OCI-M1 (cell line): ENCODE measurements at places on chromosomes 1 and 21.
A peak's percentile ranks its signal among the peaks of the same experiment; 100 is the strongest.

- no peak for DNase-seq
Observed at GRCh38 chr1:11521582-11522399, 42.8 kb downstream of the DISP3 start.

GRCh38 chr1:54310439-54311328 lies 95.5 kb downstream of the SSBP3 start:
- peak; percentile 58 for DNase-seq

- peak; percentile 64 for DNase-seq
Observed at GRCh38 chr1:230977761-230978490, 735 bp downstream of the TTC13 start.

- DNase-seq, result no peak
Observed at GRCh38 chr21:38396325-38396724, 102.0 kb downstream of the ERG start.

- no peak for DNase-seq
Observed at GRCh38 chr1:33329600-33330305, 8.9 kb upstream of the A3GALT2 start.

- no peak for DNase-seq
Observed at GRCh38 chr1:6869545-6869944, 84.3 kb downstream of the CAMTA1 start.

DNA sequence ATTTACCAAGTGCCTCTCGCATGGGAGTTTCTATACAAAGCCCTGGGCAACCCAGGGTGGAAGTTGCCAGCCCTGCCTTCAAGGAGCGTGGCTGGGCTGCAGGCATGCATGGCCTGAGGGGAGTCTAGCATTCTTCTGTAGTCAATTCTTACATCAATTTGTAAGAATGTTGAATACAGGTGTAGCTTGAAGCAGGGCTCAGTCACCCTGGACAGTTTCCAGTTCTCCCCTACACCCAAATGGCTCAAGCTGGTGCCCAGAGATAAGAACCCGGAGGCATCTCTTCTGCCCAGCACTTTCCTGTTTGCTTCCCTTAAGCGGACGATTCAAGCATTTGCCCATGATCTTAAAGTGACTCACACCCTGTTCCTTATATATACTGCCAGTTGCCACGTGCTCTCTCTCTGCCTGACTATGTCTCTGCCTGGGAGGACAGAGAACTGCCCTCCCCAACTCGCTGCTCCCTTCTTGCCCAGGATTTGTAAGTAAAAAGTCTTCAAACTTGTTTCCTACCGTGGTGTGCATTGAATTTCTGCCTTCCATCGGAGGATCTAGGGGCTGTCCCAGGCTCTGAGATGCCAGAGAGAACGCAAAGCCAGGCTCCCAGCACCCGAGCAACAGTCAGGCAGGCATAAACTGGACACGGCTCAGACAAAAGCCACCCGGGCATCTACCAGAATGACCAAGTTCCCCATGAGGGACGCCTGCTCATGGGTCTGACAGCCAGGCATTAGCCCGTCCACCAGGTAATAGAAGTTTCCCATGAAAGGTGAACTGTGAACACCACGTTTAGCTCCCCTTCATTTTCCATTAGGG lies 50.9 kb upstream of the AJAP1 start:
- DNase-seq, result peak; percentile 40

DNA sequence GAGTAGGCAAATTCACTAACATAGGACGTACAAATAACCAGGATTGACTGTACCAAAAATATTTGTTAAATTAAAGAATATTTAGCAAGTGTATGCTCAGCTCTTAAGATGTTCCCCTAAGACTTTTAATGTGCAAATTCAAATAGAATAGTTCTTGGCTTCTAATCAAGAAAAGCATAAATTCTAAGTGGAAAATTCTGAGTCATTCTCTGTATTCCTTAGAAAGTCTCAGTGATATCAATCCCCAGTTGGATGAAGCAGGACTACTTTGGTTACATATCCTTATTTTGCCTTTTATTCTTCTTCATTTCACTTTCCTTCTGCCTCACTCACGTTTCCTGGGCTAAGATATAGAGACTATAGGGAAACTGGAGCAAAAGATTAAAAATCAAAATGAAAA lies 130.2 kb downstream of the IFI44 start:
- DNase-seq, result no peak

DNA sequence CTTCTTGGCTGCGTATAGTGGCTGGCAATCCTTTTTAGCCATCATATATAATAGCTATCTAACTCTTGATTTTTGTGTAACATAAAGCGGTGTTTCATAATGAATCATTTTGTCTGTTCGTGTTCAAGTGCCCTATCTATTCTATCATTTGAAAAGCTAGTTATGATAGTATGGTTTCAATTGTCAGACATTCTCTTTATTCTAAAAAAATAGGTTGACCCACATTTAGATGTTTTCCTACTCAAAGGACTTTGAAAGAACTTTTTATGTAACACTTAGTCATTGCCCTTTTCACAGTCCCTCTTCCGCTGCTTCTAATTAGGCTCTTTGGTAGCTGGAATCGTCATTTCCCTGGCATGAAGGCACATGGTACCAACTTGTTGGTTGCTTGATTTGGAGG lies 272.2 kb upstream of the B3GALT2 start:
- DNase-seq, result no peak

- DNase-seq, result no peak
Observed at GRCh38 chr1:175797576-175797975, 54.2 kb upstream of the TNR start.

- DNase-seq, result no peak
Observed at GRCh38 chr1:201317551-201317950, 34.2 kb downstream of the PKP1 start.

- peak; percentile 47 for DNase-seq
Observed at GRCh38 chr1:209150114-209150513, 433.4 kb upstream of the CAMK1G start.

- no peak for DNase-seq
Observed at GRCh38 chr1:226428791-226429461, 21.0 kb upstream of the PARP1 start.

GRCh38 chr1:13730291-13730690 lies 30.3 kb downstream of the PRDM2 start:
- DNase-seq, result no peak

GRCh38 chr1:220682901-220683576 lies 7.1 kb upstream of the C1orf115 start:
- DNase-seq, result no peak

- DNase-seq, result no peak
Observed at GRCh38 chr21:31753949-31754707, 22.2 kb upstream of the SCAF4 start.

GRCh38 chr1:6294890-6295556 lies 34.1 kb upstream of the GPR153 start:
- no peak for DNase-seq

- DNase-seq, result no peak
Observed at GRCh38 chr1:151043163-151043562, 4.4 kb upstream of the C1orf56 start.

GRCh38 chr1:89502042-89502441 lies 22.6 kb upstream of the LRRC8B start:
- DNase-seq, result no peak

GRCh38 chr21:45410865-45411809 lies 6.2 kb downstream of the COL18A1 start:
- peak; percentile 99 for DNase-seq

GRCh38 chr1:65054481-65054880 lies 88.1 kb upstream of the JAK1 start:
- DNase-seq, result no peak

GRCh38 chr1:67773462-67773861 lies 59.8 kb downstream of the GNG12 start:
- DNase-seq, result peak; percentile 11

GRCh38 chr1:152505083-152505482 lies 5.5 kb upstream of the LCE5A start:
- no peak for DNase-seq

GRCh38 chr1:64983110-64983509 lies 16.8 kb upstream of the JAK1 start:
- DNase-seq, result no peak

- no peak for DNase-seq
Observed at GRCh38 chr1:226220473-226221189, 2.8 kb upstream of the MIXL1 start.

GRCh38 chr1:93518516-93518915 lies 70.6 kb downstream of the FNBP1L start:
- DNase-seq, result peak; percentile 22

DNA sequence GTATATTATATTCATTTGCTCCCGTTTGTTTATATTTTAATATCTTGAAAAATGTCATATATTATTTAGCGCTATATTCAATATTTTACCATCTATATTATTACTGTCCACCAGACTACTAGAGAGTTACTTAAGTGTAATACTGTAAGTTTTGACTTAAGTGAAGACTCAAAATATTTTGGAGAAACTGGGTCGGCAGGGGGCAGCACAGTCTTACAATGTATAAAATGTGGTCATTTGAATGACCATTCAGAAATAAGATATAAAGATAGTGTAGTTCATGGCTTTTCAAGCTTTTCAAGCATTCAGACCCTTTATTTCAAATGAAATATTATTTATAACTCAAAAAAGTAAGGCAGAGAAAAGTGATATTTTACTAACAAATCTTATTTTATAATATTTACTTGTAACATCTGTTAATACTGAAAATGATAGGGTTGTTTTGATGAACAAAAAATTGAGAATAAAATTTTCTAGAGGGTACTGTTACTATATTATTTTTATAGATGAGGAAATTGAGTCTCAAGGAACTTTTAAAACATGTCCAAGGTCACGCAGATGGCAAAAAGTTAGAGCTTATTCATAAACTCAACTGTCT lies 89.0 kb upstream of the SERTAD4 start:
- DNase-seq, result peak; percentile 88

GRCh38 chr1:54796902-54797301 lies 4.2 kb downstream of the TTC22 start:
- no peak for DNase-seq

- no peak for DNase-seq
Observed at GRCh38 chr1:84350104-84350503, 48.2 kb upstream of the DNASE2B start.

- no peak for DNase-seq
Observed at GRCh38 chr1:158810311-158810710, 20.8 kb upstream of the MNDA start.

GRCh38 chr1:167328306-167328815 lies 107.7 kb downstream of the POU2F1 start:
- no peak for DNase-seq

DNA sequence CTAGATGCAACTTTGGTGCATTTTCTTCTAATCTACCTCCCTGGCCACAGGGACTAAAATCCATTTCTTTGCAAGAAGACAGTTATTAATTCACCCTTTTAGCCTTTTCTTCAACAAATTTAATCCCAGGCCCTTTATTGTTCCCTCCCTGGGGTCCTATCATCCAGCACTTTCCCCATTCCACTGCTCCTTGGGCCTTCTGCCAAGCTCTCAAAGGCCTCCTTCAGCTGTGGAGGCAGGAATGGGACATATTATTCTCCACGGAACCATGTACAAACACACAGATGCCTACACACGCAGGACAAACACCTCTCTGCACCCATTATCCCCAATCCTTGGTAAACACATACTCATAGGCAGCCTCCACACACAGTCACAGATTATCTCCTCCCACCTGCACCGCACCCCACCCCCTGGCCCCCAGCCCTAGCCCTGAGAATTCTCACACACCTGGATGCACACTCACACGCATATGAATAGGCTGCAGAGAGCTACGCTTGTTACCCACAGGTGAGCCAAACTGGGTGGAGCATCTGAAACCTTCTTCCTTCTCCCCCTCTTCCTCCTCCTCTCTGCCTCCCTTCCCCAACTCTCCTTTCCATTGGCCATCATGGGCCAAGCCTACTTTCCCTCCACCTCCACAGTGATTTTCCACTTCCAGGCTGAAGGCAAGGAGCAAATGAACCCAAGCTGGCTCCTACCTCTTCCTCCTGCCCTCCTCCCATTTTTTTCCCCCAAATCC lies 11.7 kb downstream of the TAGLN2 start:
- no peak for DNase-seq

GRCh38 chr1:81406292-81406999 lies 394.3 kb upstream of the ADGRL2 start:
- no peak for DNase-seq

DNA sequence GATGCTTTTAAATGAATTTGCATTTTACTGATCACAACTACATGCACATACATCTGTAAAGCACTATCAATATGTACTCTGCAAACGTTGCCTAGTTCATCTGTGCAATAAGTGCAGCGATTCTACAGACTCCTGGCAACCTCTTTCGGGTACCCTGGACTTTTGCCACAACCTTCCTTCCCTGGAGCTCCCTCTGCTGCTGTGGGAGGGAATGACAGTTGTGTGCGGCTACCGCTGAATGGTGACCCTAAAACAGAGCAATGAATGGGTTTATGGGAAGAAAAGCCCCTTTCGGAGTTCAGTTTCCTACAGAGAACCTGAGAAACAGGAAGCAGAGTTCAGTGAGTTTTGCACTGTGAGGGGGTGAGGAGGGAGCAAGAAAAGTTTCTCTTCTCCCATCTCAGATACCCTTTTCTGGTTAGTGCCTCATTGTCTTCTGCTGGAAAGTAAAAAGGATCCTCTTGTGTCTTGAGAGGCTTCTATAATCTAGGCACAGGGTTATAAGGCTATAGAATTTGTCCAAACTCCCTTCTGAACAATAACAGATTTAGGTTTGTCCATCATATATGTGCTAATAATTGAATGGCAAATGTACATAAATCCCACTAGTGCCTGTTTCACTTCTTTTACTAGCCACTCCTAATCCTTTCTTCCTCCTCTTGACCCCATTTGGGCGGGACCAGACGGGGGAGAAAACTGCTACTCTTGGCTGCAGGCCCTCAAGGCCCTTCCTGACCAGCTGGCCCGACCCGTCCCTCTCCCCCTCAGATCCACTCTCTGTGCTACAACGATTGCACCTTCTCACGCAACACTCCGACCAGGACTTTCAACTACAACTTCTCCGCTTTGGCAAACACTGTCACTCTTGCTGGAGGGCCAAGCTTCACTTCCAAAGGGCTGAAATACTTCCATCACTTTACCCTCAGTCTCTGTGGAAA lies 19.8 kb upstream of the SARS1 start:
- peak; percentile 81 for DNase-seq

DNA sequence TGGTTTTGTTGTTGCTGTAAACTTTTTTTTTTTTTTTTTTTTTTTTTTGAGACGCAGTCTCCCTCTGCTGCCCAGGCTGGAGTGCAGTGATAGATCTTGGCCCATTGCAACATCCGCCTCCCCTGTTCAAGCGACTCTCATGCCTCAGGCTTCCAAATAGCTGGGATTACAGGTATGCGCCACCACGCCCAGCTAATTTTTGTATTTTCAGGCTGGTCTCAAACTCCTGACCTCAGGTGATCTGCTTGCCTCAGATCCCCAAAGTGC lies 78.9 kb upstream of the SLC45A1 start:
- no peak for DNase-seq

- no peak for DNase-seq
Observed at GRCh38 chr1:94886361-94886760, 40.5 kb downstream of the CNN3 start.

DNA sequence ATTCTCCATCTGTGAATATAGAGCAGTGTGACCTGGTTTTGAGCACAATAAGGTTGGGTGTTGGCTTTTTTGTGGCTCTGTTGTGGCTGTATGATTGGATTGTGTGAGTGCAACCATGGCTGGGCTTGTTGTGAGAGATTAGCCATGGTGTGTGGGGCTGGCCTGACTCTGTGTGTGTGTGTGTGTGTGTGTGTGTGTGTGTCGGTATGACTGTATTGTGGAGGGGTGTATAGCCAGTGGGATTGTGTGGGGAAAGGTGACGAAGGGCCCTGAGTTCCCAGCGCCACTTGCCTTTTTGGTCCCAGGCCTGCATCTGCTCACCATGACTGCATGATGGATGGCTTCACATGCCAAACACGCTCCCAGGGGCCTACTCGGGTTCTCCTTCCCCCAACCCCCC lies 5.9 kb upstream of the SLC6A9 start:
- peak; percentile 64 for DNase-seq

GRCh38 chr1:229169399-229169798 lies 101.5 kb upstream of the RAB4A start:
- DNase-seq, result no peak
